Right lung (tissue), 10 donors: ENCODE measurements at places on chromosomes 7 and 10.

DNA sequence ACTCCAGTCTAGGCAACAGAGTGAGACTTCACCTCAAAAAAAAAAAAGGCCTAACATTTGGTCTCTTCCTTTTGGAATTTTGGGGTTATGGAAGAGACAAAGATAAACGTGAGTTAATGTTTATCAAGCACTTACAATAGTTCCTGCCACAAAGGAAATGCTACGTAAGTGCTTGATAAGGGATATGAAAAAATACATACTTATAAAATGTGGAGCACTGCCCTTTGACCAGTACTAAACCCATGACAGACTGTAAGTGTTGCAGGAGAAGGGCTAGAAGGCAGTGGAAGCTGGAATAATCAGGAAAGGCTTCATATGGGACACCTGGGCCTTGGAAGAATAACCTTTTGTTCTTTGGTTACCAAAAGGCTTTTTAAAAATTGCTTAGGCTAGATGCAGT, 25.5 kb downstream of the TMEM248 start:
- no peak for DNase-seq

DNA sequence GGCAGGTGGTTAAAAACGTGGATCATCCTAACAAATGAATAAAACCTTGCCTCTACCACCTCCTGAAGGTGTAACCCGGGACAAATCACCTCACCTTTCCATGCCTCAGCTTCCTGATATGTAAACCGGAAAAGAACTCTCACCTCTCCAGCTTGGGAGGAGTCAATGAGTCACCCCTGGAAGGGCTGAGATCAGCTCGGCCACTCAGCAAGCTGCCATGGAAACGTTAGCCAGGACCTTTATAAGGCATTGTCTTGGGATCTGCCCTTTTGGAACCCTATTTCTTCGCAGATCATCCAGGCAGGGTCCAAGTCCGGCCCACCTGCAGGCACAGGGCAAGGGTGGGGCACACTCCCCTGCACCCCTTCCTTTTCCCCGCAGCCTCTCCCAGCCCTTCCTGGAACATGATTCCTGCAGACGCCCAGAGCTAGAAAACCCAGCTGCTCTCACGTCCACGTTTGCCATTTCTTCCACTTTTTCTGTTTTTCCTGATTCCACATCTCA, 81.6 kb upstream of the PFKP start:
- DNase-seq, result no peak

- DNase-seq, result peak; percentile 45
These were observed 84.2 kb upstream of the MKI67 start for GRCh38 chr10:128210215-128211063.

DNA sequence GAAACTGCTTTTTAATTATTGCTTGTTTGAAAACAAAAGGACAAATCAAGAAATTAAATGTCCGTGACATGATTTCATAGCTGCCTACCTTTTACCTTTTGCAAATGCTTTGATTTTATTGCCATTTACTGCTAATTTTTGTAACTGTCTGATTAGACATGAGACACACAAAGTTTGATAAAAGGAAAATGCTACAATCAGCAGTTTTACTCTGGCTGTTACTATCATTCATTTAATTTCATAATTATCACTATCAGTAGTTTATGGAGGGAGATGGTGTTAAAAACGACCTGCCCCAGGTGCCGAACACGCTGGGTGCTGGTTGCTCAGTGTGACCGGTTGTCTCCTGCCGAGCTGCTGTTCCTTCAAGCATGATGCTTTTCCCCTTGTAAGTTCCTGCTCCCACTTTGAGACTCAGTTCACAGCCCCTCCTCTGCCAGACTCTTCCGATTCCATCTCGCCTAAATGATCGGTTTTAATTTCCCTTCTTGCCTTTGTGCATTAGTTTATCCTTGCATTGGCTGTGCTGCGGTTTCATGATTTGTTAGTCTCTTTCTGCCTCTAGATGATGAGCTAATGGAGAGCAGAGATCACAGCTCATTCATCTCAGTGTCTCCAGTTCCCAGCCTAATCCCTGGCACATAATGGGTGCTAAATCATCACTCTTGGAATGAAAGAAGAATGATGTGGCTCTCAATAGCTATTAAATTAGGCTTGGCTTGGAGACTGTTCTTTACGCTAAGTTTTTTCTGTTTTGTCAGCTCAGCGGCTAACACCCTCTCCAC, 110.6 kb downstream of the PFKFB3 start:
- no peak for DNase-seq

GRCh38 chr7:111711426-111712065, 149.3 kb upstream of the IMMP2L start:
- DNase-seq, result no peak

DNA sequence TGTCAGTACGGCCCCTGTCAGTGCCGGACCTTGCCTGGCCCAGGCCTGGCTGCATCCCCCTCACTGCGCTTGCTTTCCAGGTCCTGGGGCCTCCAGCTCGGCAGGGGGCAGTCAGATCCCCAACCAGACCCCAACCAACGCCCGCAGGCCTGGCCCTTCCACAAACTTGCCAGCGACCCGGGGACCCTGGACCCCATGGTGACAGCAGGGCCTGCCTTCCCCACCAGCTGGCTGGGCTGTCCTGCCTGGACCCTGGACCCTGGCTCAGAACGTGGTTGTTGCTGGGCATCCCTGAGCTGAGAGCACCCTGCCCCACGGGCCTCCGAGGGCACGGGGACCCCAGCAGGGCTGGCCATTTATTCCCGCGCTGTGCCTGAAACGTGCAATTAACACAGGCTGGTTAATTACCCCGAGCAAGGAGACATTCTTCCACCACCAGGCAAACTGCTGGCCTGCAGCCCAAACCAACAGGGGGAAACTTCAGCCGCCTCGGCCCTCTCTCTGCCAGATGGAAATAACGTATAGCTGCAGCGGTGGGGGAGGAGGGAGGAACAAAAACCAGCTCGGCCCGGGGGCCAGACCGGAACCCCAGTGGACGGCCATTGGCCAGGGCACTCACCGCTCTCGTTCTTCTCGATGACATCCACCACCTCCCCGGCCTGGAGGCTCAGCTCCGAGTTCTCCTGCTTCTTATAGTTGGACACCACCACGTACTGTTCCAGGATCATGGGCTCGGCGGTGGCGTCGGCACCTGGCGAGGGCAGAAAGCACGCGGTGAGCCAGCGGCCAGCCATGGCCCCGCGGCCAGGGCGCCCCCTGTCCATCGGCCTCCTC, 167.1 kb downstream of the NEURL1 start:
- DNase-seq, result peak; percentile 37
